Mesendoderm (in vitro differentiated cells): ENCODE measurements at places on chromosomes 5 and 9.

GRCh38 chr5:55877655-55878054 is 26.5 kb downstream of the IL31RA start:
- no peak for DNase-seq

GRCh38 chr5:88396751-88397281 is 128.2 kb upstream of the TMEM161B start:
- peak; percentile 39 for DNase-seq

- peak; percentile 49 for DNase-seq
Measured at GRCh38 chr9:23842565-23843129, 16.6 kb upstream of the ELAVL2 start.

DNA sequence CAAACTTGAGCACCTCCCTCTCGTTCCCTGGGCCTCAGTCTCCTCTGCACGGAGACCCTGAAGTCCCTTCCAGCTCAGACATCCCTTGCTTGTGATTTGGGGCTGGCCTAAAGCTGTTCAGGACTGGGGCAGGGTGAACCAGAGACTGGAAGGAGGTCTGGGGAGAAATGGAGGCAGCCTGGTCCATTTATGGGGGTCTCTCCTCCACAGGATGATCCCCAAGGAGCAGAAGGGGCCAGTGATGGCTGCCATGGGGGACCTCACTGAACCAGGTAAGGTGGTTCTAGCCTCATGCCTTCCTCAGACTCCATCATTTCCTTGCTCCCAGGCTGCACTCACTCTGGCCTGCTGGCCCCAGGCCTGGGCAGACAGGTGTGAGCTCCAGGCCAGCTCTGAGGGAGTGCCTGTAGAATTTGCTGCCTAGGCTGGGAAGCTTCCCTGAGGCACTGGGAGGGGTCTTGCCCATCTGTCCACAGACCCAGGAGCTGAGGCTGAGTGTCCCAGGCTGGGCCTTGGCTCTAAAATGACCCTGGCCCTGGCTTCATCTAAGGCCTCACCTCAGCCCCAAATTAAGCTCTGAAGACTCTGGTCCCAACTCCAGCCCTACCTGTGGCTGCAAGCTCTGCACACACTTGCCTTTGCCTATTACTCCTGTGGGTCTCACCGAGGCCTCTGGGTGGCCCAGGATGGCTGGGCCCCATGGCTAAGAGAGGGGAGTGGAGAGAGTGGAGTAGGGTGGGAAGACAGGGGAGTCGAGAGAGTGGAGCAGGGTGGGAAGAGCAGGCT is 1.9 kb downstream of the MYOZ3 start:
- DNase-seq, result peak; percentile 19

- peak; percentile 40 for DNase-seq
Measured at GRCh38 chr5:142816531-142817430, 46.6 kb downstream of the ARHGAP26 start.

- DNase-seq, result peak; percentile 49
Measured at GRCh38 chr5:68285851-68286611, 70.5 kb downstream of the PIK3R1 start.

- DNase-seq, result no peak
Measured at GRCh38 chr9:111836311-111836710, 41.6 kb upstream of the SHOC1 start.
